ENCODE measurements at places on chromosomes 16 and 17. TPM values are rescaled to one million over a fixed set of nuclear protein-coding genes. Genes with fewer than 3 reads are reported as not detected.
A peak's percentile ranks its signal among the peaks of the same experiment; 100 is the strongest.

DNA sequence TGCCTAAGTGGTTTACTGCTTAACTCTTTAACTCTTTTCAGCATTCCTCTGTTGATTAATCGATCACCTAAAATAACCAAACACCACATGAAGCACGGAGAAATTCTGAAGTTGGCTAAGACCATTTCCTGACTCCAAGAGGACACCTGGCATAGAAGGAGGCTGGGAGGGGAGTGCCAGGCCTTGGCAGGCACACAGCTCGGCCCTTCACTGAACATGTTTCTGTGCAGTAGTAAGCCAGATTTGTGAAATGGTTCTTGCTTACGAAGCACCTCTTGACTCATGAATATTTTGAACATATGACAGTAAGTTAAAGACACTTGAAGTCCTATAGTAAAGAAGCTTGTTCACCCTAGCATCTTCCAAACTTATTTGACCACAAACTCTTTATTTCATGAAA, 82.3 kb downstream of the FOXL1 start:
- peaks cover 43% of the 10 kb centered on the region for H3K4me1 ChIP-seq
- peaks cover 8% of the 10 kb centered on the region for H3K36me3 ChIP-seq
- no peak overlapping the region for H3K4me3 ChIP-seq
- no peaks in the 10 kb centered on the region for H3K27me3 ChIP-seq
- no peak overlapping the region for H3K27ac ChIP-seq

GRCh38 chr17:75850928-75851692, 4.0 kb downstream of the WBP2 start:
- DNase-seq = no peak
- no peak overlapping the region for H3K4me3 ChIP-seq
- no peaks in the 10 kb centered on the region for H3K27me3 ChIP-seq
- H3K4me1 ChIP-seq = peaks cover 26% of the 10 kb centered on the region
- no peak overlapping the region for H3K27ac ChIP-seq
- H3K36me3 ChIP-seq = peaks cover 35% of the 10 kb centered on the region

DNA sequence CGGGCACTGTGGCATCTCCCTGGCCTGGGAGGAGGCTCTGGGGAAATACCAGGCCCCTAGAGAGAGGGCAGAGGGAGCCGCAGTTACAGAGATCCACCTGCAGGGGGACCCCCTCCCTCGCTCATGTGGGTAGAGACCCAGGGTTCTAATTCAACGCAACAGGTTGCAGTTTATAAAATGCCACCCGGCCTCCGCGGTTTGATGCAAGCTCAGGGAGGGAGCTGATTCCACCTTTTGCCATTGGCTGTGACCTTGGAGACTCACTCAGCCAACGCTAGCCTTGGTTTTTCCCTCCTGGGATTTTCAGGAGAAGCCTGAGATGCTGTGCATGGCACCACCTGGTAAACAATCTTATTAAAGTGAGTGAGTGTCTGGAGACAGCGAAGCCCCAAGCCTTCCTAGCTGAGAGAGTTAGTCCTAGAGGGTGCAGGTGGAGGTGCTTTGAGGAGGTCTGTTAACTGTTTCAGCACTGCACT, 12.1 kb downstream of the TTLL6 start:
- no peak overlapping the region for H3K4me3 ChIP-seq
- H3K36me3 ChIP-seq = no peaks in the 10 kb centered on the region
- no peak overlapping the region for H3K27ac ChIP-seq
- H3K4me1 ChIP-seq = no peaks in the 10 kb centered on the region
- DNase-seq = peak; percentile 87

DNA sequence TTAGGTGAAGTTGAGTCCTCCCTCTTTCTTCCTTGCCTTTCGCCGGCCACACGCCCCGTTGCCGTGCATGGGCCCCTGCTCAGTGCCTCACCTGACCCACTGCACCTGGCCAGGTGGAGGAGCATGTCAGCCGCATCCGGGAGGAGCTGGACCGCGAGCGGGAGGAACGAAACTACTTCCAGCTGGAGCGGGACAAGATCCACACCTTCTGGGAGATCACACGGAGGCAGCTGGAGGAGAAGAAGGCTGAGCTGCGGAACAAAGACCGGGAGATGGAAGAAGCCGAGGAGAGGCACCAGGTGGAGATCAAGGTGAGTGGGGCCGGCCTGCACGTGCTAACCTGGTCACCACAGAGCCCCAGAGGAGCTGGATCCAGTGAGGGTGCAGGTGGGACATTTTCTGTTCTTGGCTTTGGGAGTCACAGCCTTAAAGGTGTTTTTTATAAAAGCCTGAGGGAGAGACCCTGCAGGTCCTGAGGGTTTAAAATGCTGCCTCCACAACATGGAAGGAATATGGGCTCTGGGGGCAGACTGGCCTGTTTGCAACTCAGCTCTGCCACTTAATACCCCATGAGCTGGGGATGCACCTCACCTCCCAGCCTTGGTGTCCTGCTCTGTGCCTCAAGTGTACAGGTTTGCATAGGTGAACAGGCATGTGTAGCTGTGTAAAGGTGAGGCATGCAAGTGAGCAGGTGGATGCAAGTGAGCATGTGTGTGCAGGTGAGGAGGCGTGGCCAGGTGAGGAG, 12.1 kb upstream of the DBNDD1 start:
- H3K4me3 ChIP-seq = no peak overlapping the region
- DNase-seq = no peak
- peak overlapping the region; percentile 41 for H3K27ac ChIP-seq
- peaks cover 14% of the 10 kb centered on the region for H3K4me1 ChIP-seq
- no peaks in the 10 kb centered on the region for H3K36me3 ChIP-seq
- peaks cover 14% of the 10 kb centered on the region for H3K27me3 ChIP-seq

GRCh38 chr17:50152736-50153135, 2.3 kb upstream of the PPP1R9B start:
- no peaks in the 10 kb centered on the region for H3K27me3 ChIP-seq
- H3K36me3 ChIP-seq = peaks cover 2% of the 10 kb centered on the region
- H3K4me3 ChIP-seq = peak overlapping the region; percentile 90
- H3K4me1 ChIP-seq = peaks cover 15% of the 10 kb centered on the region

- H3K27me3 ChIP-seq = no peaks in the 10 kb centered on the region
- peaks cover 19% of the 10 kb centered on the region for H3K36me3 ChIP-seq
- no peak for DNase-seq
- no peak overlapping the region for H3K27ac ChIP-seq
- no peak overlapping the region for H3K4me3 ChIP-seq
These were observed 22.9 kb downstream of the DHRS7B start for GRCh38 chr17:21149621-21150020.

- peaks cover 21% of the 10 kb centered on the region for H3K4me1 ChIP-seq
- H3K27ac ChIP-seq = peak within 1 kb of the TSS; percentile 90
- peak within 1 kb of the TSS; percentile 74 for H3K4me3 ChIP-seq
- peaks cover 3% of the 10 kb centered on the region for H3K36me3 ChIP-seq
- no peak for DNase-seq
These were observed at the start of gene PGP for GRCh38 chr16:2214719-2214968. PGP (minus strand) TSS chr16:2214840; CDS start chr16:2214777, 63 bp downstream.

GRCh38 chr16:88857728-88858339, 907 bp downstream of the TRAPPC2L start:
- H3K27me3 ChIP-seq = no peaks in the 10 kb centered on the region
- H3K4me3 ChIP-seq = peak overlapping the region; percentile 89
- peaks cover 19% of the 10 kb centered on the region for H3K4me1 ChIP-seq
- H3K36me3 ChIP-seq = peaks cover 21% of the 10 kb centered on the region
- peak overlapping the region; percentile 86 for H3K27ac ChIP-seq

- H3K4me3 ChIP-seq = no peak overlapping the region
- peaks cover 10% of the 10 kb centered on the region for H3K36me3 ChIP-seq
- peaks cover 24% of the 10 kb centered on the region for H3K4me1 ChIP-seq
- no peak overlapping the region for H3K27ac ChIP-seq
These were observed 70.1 kb downstream of the SMG6 start for GRCh38 chr17:2233441-2233947.

- no peak for DNase-seq
- H3K4me1 ChIP-seq = peaks cover 37% of the 10 kb centered on the region
- peaks cover 93% of the 10 kb centered on the region for H3K27me3 ChIP-seq
- no peak within 1 kb of the TSS for H3K27ac ChIP-seq
- H3K4me3 ChIP-seq = peak within 1 kb of the TSS; percentile 69
These were observed at the start of gene DLX4 for GRCh38 chr17:49969134-49969759. DLX4 (plus strand) TSS chr17:49969190; CDS start chr17:49969469, 279 bp downstream.

DNA sequence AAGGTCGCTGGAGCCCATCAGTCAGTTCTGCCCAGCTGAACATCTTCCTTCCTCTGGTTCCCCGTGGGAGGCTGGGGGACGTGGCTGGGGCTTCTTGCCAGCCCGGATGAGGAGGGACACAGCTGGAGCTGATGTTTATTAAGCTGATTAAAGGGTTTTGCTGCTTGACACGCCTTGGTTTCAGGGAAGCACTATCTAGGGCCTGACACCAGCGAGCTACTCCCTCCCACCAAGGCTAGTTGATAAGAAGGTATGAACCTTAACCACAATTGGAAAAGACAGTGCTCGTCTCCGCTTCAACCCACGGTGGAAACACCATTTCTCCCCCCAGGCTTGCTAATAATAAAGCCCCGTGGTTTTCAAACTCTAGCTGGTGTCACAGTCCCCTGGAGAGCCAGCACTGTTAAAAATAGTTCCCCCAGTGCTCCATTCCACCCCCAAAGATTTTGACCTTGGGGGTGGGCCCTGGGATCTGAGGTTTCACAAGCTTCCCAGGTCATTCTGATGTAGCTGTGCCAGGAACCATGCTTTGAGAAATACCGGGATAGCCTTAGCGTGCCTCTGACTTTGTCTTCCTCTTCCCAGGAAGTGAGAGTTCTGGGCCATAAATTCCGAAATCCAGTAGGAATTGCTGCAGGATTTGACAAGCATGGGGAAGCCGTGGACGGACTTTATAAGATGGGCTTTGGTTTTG, 5.5 kb downstream of the DHODH start:
- H3K36me3 ChIP-seq = peaks cover 6% of the 10 kb centered on the region
- H3K27me3 ChIP-seq = no peaks in the 10 kb centered on the region
- H3K27ac ChIP-seq = no peak overlapping the region
- no peak for DNase-seq
- H3K4me3 ChIP-seq = no peak overlapping the region

DNA sequence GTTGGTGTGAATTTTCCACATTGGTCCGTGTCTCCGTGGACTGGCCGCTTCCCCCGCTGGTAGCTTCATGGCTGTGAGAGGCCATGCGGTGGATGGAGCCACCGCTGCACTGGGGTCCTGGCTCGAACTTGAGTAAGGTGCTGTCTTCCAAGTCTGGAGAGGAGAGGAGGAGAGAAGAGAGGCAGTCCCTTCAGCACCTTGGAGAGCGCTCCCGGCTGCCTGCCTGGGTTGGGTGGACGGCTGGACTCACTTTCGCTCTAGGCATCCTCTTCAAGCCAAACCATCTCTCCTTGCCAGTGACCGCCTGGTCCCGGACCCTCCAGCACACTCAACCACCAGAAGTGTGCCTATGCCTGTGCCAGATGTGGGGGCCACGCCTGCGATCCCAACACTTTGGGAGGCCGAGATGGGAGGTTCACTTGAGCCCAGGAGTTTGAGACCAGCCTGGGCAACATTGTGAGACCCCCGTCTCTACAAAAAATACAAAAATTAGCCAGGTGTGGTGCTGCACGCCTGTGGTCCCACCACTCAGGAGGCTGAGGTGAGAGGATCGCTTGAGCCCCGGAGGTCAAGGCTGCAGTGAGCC, 6.2 kb downstream of the JPH3 start:
- H3K27ac ChIP-seq = no peak overlapping the region
- H3K4me3 ChIP-seq = no peak overlapping the region
- peak; percentile 93 for DNase-seq
- H3K36me3 ChIP-seq = no peaks in the 10 kb centered on the region
- H3K4me1 ChIP-seq = peaks cover 7% of the 10 kb centered on the region
- H3K27me3 ChIP-seq = peaks cover 52% of the 10 kb centered on the region

DNA sequence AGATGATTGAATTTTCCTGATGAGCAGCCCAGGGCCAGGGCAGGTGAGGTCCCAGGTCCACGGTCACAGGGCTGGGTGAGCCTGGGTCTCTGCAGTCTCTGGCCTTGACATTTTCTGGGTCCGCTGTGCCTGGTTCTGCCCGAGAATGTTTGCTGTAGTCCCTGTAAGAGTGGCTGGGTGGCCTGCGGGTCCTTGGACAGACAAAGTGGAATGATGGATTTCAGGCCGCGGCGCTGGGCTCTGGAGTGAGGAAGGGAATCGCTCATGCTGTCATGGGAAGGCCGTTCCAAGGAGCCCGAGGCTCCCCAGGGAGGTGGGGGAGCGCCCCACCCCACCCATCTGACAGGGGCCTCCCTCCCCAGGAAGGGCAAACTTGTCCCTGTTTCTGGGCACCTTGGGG, 153.5 kb upstream of the CIBAR2 start:
- DNase-seq = no peak
- H3K4me1 ChIP-seq = peaks cover 18% of the 10 kb centered on the region
- H3K36me3 ChIP-seq = no peaks in the 10 kb centered on the region
- H3K27me3 ChIP-seq = no peaks in the 10 kb centered on the region

- DNase-seq = no peak
- H3K27me3 ChIP-seq = no peaks in the 10 kb centered on the region
- peak overlapping the region; percentile 75 for H3K27ac ChIP-seq
These were observed 119.7 kb upstream of the CIBAR2 start for GRCh38 chr16:85231959-85232358.

GRCh38 chr16:74052016-74052415, 244.6 kb upstream of the PSMD7 start:
- DNase-seq = no peak
- no peaks in the 10 kb centered on the region for H3K27me3 ChIP-seq
- no peaks in the 10 kb centered on the region for H3K4me1 ChIP-seq
- H3K27ac ChIP-seq = no peak overlapping the region

DNA sequence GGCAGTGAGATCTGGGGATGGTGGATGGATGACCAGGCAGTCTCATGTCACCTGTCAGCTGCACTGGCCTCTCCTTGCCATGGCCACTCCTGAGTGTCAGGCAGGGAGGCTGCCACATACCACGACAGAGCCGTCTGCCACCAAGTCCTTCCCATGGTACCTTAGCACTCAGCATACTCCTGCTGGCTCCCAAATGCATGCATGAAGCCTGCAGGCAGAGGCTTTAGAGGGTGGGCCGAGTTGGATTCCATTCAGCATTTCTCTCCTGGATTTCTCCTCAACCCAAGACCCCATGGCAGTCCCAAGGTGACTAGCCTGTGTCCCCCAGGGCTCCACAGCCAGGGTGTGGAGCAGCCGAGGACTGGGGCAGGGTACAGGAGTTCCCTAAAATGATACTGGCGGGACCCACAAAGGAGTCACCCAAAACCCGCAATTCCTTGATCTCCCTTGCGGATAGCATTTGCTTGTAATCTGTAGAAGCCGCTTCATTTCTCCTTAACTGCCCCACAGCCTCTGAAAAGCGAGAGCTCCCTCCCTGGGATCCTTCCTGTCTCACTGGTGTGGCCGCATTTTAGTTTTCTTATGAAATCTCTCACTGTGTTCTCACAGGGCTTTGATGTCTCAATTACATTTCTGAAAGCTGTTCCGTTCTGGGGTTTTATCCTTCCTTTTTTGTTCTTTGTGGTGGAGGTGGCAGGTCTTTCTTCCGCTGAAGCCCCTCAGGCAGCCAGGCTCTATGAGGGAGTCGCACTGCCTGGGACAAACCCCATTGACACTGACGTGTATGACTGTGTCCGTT, 141.4 kb downstream of the SOCS1 start:
- H3K36me3 ChIP-seq = peaks cover 15% of the 10 kb centered on the region
- H3K27me3 ChIP-seq = no peaks in the 10 kb centered on the region
- DNase-seq = no peak
- H3K27ac ChIP-seq = no peak overlapping the region
- peaks cover 23% of the 10 kb centered on the region for H3K4me1 ChIP-seq

POLDIP2 gene
- total RNA-seq = 79.8 TPM

MYH8 gene
- total RNA-seq = not detected

CCL7 gene
- total RNA-seq = not detected

C16orf92 gene
- not detected for total RNA-seq

CDH8 gene
- total RNA-seq = 7.6 TPM

ITGAE gene
- total RNA-seq = 24.5 TPM

TEKT5 gene
- total RNA-seq = 0.50 TPM

TBX21 gene
- total RNA-seq = not detected

KRT20 gene
- not detected for total RNA-seq

SLFN12L gene
- total RNA-seq = not detected

MYCBPAP gene
- 0.46 TPM for total RNA-seq
